Stimulated activated CD8-positive, alpha-beta memory T cell treated with anti-CD3 and anti-CD28 coated beads, Interleukin-15, amount 100 ng/mL, for 1 hour (primary cell): ENCODE measurements at places on chromosomes 6 and 20.

- DNase-seq, result no peak
Measured at GRCh38 chr6:150198532-150198931, 55.7 kb downstream of the PPP1R14C start.

DNA sequence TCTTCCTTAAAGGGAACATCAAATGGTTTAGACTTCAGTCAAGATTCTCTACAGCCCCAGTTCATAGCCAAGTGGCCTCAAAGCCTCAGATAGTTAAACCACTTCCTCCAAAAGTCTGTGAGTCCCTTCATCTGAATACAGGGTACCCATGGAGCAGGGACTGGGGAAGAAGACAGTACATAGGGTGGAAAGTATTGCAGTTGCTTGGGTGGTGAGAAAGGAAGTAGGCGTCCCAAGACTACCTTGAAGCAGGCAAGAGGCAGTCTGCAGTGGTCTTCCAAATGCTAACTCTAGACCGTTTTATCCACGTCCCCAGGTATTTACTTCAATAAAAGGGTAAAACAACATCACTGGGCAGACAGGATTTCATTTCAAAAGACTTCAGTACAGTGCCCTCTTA lies 2.0 kb downstream of the FYN start:
- no peak for DNase-seq

DNA sequence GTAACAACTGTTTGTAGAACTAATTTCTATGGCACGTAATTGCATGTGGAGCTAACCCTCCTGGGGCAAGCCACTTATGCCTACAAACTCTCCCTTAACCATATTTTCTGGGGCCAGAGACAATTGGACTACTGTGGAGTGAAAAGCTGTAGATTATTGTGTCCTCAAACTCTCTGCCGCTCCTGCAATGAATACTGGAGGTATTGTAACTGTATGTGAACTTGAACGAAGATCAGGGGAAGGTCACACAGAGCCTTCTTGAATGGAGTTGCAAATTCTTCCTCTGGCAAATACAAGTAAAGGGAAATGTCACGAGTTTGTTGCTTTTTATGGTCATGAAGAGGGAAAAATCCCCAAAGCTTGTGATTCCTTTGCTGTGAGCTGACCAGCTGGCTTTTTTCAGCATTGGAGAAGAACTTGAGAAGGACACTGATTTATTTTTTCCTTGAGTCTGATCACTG lies 18.2 kb downstream of the AKAP12 start:
- no peak for DNase-seq

- peak; percentile 26 for DNase-seq
Measured at GRCh38 chr6:125780540-125781313, 10.0 kb upstream of the NCOA7 start.

DNA sequence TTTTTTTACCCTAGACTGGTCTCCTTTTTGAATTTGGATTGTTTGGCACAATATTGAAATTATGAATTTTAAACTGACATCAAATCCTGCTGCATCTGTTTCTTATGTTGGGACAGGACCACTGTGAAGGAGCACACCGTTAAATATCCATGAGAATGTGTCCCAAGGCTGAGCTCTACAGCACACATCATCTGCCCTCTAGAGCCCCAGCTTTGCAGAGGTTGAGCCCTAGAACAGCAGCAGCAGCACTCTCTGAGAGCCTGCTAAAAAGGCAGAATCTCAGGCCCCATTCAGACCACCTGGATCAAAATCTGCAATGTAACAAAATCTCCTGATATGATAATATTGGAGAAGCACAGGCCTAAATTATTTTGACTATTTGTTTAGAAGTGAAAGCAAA lies 192.1 kb upstream of the CCN2 start:
- DNase-seq, result no peak

GRCh38 chr6:146914489-146915483 lies 289.4 kb upstream of the STXBP5 start:
- no peak for DNase-seq

GRCh38 chr6:91573826-91574416 lies 987.0 kb upstream of the MAP3K7 start:
- no peak for DNase-seq

DNA sequence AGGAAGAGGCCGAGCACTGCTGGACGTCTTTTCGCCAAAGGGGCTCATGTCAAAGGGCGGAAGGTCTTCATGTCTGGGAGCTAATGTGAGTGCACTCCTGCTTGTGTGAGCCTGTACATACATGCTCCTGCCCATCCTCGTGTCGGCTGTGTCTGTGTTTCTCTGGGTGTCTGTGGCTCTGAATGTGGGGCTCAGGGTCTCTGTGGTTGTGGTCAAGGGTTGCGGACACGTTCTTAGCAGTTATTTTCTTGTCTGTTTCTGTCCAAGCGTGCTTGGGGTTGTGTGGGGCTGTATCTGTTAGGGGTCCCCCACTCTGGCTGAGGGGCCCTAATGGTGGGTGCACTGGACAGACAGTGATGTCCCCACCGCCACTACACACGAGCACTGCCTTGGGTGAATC lies 2.9 kb downstream of the AVP start:
- DNase-seq, result no peak

DNA sequence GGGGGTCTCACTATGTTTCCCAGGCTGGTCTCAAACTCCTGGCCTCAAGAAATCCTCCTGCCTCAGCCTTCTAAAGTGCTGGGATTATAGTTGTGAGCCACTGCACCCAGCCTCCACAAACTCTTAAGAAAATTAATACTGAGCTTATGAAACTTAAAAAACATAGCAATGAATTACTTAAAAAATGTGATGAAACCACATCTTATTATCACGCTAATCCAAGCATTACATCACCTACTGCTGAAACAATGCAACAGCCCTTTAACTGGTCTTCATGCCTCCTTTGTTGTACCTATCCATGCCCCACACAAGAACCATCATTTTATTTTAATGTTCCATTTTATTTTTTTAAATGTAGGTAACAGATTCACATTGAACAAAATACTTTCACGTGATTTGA lies 24.9 kb downstream of the SESN1 start:
- no peak for DNase-seq

GRCh38 chr6:122609881-122610689 lies at the start of gene PKIB:
TSS of gene PKIB (plus strand) at chr6:122610405. CDS start at chr6:122717795, 107,390 bp downstream.
- DNase-seq, result no peak

DNA sequence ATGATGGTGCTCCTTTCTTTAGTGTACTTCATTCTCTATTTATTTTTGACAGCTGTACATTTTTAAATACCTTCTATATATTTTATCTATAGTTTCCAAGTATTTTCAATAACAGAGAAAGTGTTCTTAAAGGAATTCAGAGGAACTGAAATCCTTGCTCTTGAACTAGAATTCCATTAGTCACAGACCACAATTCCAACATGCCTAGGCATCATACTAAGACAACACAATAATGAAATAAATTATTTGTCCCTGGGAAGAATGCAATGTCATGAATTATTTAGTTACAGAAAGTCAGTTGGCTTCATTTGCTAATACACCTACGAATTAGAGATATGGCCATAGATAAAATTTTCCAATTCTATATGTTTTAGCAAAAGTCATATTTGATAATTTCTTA lies 671.2 kb downstream of the EPHA7 start:
- no peak for DNase-seq

- DNase-seq, result no peak
Measured at GRCh38 chr20:45419188-45420091, 3.5 kb downstream of the PIGT start.

- DNase-seq, result peak; percentile 37
Measured at GRCh38 chr6:31901415-31901952, 402 bp downstream of the ZBTB12 start.

GRCh38 chr6:16146527-16146955 lies 17.7 kb downstream of the MYLIP start:
- DNase-seq, result no peak
